ENCODE measurements at places on chromosomes 1 and 21.

- DNase-seq = no peak
These were observed 259.2 kb upstream of the KAZN start for GRCh38 chr1:14339288-14339687.

GRCh38 chr1:160800142-160800541, 4.2 kb downstream of the LY9 start:
- DNase-seq = no peak

DNA sequence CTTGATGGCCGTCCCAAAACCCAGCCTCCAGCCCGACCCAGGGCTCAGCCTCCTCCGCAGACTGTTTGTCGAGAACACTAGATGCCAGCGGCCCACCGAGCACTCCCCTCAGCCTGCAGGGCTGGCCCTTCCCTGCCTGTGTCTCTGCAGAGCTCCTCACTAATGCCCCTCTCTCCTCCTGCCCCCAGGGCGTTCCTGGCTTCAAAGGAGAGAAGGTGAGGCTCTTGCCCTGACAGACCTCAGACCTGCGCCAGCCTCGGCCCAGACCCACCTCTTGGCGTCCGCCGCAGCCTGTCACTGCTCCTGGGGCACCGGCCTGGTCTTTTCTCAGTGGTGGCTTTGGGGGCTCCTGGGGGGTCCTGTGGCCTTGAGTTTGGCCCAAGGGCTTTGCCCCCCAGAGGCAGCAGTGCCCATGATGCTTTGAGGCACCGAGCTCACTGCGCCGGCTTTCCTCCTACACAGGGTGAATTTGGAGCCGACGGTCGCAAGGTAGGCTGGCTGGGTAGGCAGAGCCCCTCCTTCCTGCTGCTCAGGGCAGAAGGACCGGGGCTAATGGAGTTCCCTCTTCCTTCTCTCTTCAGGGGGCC, 18.4 kb downstream of the COL6A2 start:
- DNase-seq = no peak

- no peak for DNase-seq
These were observed 287.1 kb upstream of the ADGRL4 start for GRCh38 chr1:79293611-79294010.

- peak; percentile 34 for DNase-seq
These were observed 142.2 kb upstream of the KRTAP19-8 start for GRCh38 chr21:31180256-31181081.

DNA sequence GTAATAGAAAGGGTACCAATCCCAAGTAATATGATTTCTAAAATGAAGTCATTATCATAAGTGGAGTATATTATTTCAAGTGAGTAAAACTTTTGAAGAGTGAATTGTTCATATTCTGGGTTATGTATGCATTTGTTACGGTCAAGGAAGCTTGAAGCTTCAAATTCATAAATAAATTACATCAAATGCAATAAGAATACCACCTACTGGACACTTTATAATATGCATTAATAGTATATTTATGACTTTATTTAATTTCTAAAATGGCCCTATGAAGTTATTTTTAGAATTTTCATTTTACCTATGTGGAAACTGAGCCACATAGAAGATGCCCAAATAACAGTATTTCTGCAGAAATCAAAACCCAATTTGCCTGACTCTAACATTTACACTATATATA, 260.6 kb downstream of the SMYD3 start:
- no peak for DNase-seq

GRCh38 chr1:172117800-172118199, 276.5 kb downstream of the DNM3 start:
- no peak for DNase-seq

DNA sequence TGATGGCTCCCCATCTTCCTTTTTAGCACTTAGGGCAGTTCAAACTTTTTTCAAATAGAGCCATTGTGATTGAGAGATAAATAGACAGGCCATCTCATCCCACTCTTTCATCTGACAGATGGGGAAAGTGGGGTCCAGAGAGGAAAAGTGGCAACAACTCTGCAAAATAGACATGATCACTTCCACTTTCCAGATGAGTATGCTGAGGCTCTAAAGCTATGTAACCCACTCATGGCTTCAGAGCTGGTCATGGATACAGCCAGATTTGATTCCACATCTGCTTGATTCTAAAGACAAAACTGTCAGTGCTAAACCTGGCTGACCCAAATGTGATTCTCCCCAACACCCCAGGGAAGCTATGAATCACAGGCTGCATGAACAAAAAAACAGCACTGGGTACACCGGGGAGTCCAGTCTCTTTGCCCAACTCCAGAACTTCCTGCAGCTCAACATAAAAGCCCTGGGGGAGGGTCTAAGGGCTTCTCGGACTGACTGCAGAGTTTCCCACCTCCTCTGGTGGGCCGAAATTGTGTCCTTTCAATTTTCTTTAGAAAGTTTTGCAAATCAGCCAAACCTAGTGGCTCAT, 59.3 kb downstream of the PLPP3 start:
- no peak for DNase-seq

All from NCI-H2029 (cell line).